Immature natural killer cell (primary cell): ENCODE measurements at places on chromosomes 5 and 9. TPM values are rescaled to one million over a fixed set of nuclear protein-coding genes. Genes with fewer than 3 reads are reported as not detected.

The CDH9 gene
- polyA plus RNA-seq = not detected

The SMIM27 gene
- 122 TPM for polyA plus RNA-seq

The LRRC19 gene
- polyA plus RNA-seq = not detected

The GDNF gene
- polyA plus RNA-seq = not detected

The IL13 gene
- polyA plus RNA-seq = not detected

The DRD1 gene
- polyA plus RNA-seq = not detected

The SPZ1 gene
- not detected for polyA plus RNA-seq

The C5orf52 gene
- polyA plus RNA-seq = not detected

The WDR38 gene
- polyA plus RNA-seq = not detected

The SPATA31A3 gene
- polyA plus RNA-seq = not detected

The CDX1 gene
- polyA plus RNA-seq = not detected

The RIMOC1 gene
- 4.5 TPM for polyA plus RNA-seq

The ZFP37 gene
- 0.80 TPM for polyA plus RNA-seq

The IL4 gene
- not detected for polyA plus RNA-seq

The PCDHGA10 gene
- not detected for polyA plus RNA-seq

The TSSK1B gene
- not detected for polyA plus RNA-seq

The GTF3C4 gene
- 4.4 TPM for polyA plus RNA-seq

The FEM1C gene
- 2.0 TPM for polyA plus RNA-seq

The MARCHF11 gene
- polyA plus RNA-seq = not detected

The SAXO1 gene
- polyA plus RNA-seq = not detected

The TYRP1 gene
- not detected for polyA plus RNA-seq

The ZNF169 gene
- 0.68 TPM for polyA plus RNA-seq

The APBA1 gene
- polyA plus RNA-seq = not detected

The NPR3 gene
- 0.04 TPM for polyA plus RNA-seq

The ORM2 gene
- polyA plus RNA-seq = not detected

The ECSCR gene
- 0.73 TPM for polyA plus RNA-seq

The SLC44A1 gene
- 25.0 TPM for polyA plus RNA-seq

The PRR16 gene
- polyA plus RNA-seq = not detected

The SLC6A19 gene
- polyA plus RNA-seq = not detected

The EQTN gene
- not detected for polyA plus RNA-seq

The TCF7 gene
- polyA plus RNA-seq = 50.9 TPM

The SUSD3 gene
- polyA plus RNA-seq = not detected

The ACOT12 gene
- polyA plus RNA-seq = not detected

The FBXL7 gene
- polyA plus RNA-seq = not detected

The SLC22A4 gene
- not detected for polyA plus RNA-seq

The PDE4D gene
- polyA plus RNA-seq = 12.6 TPM

The TOR1A gene
- polyA plus RNA-seq = 108 TPM

The OR1L1 gene
- polyA plus RNA-seq = not detected
